ENCODE measurements at places on chromosomes 3 and 15.

DNA sequence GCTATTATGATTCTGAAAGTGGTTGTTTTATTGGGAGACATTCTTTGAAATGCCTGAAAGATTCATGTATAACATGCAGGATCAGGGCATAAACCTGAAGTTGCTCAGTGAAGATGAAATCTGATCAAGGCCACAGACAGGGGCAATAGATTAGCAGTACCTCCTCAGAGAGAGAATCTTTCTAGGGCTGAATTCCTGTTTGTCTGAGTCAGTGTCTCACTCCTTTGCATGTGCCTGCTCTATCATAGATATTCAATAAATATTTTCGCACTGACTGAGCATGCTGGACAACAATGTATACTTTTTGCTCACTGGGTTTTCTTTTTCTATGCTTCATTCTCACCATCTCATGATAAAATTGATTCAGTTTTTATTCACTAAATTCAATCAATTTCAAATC lies 49.8 kb upstream of the PFN2 start:
- DNase-seq = no peak

DNA sequence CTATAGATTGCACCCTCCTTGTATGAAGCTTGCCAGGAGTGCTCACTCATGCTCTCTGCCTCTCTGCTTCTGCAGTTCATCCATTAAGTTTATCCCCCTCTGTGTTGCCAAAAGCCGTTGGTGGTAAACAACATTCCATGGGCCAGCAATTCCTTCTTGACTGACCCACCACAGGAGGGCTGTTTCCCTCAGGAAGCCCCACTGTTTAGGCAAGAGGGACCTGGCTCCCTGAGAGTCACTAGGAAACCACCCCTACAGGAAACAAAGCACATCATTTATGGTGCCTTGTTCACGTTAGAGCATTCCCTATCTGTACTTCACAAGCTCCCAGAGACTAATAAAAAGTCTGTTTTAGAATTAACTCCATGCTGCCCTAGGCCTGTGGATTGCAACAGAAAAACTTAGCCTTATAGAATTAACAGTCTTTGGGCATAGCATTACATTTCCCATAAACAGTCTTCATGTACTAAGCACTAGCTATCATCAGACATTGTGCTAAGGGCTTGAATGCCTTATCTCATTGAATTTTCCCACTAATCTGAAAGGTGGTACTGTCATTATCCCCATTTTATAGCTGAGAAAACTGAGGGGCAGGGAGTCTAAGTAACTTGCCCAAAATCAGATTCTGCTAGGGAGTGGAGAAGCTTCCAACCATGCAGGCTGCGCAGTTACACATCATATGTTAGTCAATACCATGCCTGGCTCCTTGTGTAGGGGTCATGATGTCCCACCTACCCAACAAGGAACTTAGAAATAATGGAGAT lies 149.9 kb downstream of the SHQ1 start:
- DNase-seq = no peak

- DNase-seq = no peak
Measured at GRCh38 chr15:70266412-70267121, 168.8 kb upstream of the TLE3 start.

- no peak for DNase-seq
Measured at GRCh38 chr3:54957711-54958110, 29.9 kb upstream of the LRTM1 start.

- no peak for DNase-seq
Measured at GRCh38 chr3:5332270-5332956, 144.9 kb downstream of the EDEM1 start.

GRCh38 chr15:78988361-78988911 lies 43.6 kb upstream of the CTSH start:
- no peak for DNase-seq
